SHP77 (cell line): ENCODE measurements at places on chromosomes 3 and 15.

- DNase-seq = no peak
Observed at GRCh38 chr3:70970171-70970570, 613.4 kb downstream of the FOXP1 start.

GRCh38 chr3:131957511-131957910 is 77.3 kb downstream of the CPNE4 start:
- no peak for DNase-seq

DNA sequence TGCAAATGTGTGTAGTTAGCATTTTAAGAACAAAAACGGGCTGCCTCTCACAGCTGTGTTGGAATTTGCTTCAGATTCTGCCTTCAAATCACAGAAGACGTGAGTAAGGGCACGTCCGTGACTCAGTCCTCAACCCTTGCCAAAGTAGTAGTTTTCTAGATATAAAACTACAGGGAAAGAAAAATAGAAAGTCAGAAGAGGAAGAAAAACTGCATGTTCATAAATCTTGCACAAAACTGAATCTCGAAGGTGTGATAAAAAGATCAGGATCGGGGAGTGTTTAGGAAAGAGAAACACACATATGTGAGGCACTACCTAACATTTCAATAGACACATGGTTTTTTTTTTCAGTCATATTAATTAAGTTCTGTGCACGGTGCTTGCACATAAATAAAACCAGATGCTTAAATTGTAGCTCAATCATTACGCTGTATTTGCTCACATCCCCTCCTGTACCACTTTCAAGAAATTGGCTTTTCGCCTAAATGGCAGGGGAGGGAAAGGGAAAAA is 71.7 kb downstream of the P3H2 start:
- DNase-seq = no peak

DNA sequence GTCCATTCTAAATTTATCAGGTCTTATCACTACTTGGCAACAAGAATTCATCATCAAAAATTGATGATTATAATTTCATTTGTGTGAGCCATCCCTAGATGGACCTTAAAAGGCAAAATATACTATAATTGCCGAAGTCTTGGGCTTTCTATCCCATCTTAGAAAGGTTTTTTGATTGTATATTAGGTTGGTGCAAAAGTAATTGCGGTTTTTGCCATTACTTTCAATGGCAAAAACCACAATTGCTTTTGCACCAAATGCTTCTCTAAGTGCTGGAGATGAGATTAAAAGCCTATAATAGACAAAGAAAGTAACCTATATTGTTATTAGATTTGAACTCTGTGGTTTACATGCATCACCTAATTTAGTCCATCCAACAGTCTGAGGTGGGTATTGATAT is 612.9 kb downstream of the ZNF385D start:
- DNase-seq = no peak

DNA sequence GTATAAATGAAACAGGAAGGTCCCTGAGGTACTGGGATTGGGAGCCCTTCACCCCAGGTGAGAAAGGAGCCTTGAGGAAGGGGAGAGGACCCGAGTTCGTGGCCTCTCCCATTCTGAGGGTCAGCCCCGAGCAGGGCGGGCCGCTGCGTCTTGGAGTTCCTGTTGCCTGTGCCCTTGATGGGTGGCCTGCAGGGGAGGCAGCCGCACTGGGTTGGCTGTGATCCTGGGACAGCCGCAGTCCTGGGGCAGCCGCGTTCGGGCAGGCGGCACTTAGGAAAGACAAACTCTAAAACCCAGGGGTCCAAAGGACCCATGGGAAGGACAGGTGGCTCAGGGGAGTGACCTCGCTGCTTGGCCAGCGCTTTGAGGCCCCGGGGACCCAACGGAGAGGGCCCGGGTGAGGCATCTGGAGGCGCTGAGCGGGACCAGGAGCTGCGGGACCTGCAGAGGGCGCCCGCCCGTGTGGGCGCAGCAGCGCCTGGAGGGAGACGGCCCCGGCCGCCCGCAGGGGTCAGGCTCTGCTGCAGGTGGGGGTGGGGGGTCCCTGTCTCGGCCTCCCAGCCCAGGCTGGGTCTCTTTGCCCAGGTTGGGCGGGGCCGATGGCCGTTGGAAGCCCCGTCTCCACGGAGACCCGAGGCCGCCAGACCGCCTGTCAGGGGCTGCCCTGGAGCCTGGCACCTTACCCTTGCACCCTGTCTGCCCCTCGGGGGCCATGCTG is 65.1 kb downstream of the HMCES start:
- DNase-seq = no peak

DNA sequence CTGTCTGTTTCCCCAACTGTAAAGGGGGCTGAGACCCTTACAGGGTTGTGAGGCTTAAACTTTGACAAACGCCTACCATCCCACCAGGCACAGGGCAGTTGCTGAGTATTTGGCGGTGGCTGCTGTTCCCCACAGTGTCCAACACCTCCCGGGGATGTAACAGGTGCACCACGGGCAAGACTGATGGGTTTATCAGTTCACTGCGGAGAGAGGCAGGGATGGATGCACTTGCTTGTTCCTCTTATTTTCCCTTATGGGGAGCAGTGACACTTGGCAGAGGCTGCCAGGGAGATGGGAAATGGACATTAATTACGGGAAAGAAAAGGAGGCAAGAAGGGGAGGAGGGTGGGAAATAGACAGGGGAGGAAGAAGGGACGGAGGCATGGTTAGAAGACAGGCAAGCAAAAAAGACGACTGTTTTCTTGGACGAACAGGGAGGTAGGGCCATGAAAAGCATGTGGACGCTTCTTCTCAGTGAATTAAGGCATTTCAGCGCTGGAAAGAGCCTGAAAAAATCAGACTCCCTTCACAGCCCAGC is 16.6 kb upstream of the ADIPOQ start:
- DNase-seq = no peak

- DNase-seq = no peak
Observed at GRCh38 chr3:159899166-159899565, 89.5 kb upstream of the IL12A start.

- no peak for DNase-seq
Observed at GRCh38 chr3:188051801-188052168, 102.2 kb upstream of the LPP start.

- no peak for DNase-seq
Observed at GRCh38 chr3:36409862-36410261, 29.6 kb downstream of the STAC start.

DNA sequence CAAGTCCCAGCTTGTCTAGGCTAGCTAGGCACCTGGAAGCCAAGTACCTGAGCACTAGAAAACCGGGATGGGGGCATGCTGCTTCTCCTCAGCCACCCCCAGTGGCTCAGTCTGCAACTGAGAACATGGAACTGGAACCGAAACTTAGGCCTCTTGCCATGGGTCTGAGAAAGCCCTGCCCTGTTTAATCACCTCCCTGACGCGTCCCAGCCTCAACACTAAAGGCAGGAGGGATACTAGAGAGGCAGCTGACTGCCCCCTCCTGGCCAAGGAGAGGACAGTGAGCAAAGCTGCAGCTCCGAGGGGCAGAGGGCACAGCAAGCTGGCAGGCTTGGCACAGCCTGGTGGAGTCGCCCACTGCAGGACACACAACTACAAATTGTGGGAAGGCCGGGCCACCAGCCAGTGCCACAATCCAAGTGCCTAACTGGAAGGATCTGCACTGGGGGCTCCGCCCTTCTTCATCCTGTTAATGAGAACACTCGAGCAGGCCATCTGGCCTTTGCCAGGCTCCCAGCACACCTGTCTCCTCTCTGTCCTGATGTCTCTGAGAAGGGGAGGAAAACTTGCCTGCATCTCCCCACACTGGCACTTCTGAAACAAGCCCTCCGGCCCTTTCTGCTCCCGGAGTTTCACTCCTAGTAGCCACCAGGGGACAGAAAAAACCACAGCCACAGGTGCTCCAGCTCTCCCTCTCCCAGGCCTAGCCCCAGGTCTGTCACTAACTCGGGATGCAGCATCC is 53.7 kb downstream of the BDH1 start:
- DNase-seq = peak; percentile 28

- no peak for DNase-seq
Observed at GRCh38 chr15:58497046-58497785, 65.4 kb downstream of the LIPC start.

DNA sequence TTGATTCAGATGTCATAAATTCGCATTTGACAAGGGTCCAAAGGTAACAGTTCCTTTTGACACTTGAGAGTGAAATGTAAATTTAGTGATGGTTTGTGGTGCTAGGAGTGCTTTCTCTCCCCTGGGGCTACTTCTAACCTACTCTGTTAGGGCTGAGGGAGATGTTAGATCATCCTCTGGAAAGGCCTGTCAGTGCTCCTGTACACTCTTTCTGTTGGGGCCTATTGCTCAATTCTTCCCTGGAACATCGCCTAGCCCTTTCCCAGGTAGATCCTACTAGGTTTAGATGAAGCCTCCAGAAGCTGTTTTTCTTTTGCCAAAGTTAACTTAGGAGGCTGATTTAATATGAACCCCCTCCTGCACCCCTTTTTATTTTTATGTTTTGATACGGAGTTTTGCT is 1.4 kb downstream of the PCCB start:
- DNase-seq = no peak

DNA sequence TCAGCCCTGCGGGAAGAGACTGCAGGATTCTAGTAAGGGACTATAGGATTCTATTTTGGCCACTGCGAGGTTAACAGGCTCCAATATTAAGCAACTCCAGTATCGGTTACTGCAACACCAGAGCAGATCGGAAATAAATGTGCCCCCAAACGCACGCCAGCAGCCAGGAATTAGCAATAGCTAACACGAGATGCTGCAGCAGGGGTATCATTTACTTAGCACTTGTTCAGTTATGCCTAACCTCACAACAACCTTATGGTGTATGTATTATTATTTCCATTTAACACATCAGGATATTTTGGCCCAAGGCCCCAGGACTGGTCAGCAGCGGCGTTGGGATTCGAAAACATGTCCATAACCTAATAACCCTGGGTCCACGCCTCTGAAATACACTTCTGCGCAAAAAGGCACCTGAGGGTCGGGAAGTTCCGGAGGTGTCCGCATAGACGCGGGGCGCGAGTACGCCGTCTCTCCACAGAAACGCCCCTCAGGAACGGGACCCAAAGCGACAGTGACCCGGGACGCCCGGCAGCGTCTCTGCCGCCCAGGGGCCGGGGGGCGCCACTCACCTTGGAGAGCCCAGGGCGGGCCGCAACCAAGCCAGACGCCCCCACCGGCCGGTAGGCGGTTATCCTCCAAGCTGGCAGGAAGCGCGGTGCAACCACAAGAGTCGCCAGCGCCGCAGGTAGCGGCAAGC is 681 bp downstream of the PIK3CB start:
- DNase-seq = peak; percentile 23

- DNase-seq = no peak
Observed at GRCh38 chr3:172369590-172370259, 78.5 kb downstream of the GHSR start.

GRCh38 chr3:153209596-153209995 is 47.6 kb downstream of the RAP2B start:
- DNase-seq = no peak

DNA sequence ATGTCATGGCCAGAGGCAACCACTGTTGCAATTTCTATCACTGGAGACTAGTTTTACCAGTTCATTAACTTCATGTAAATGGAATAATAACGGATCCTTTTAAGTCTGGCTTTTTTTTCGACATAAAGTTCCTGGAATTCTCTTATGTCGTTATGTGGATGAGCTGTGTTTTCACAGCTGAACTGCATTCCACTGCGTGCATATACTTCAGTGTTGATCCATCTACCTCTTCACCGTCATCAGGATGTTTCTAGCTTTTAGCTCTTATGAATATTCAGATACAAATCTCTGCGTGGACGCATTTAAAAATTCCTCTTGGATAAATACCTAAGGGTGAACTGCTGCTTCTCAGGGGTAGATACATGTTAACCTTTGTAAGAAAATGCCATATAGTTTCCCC is 15.6 kb upstream of the CYFIP1 start:
- no peak for DNase-seq
